ENCODE measurements at places on chromosomes 4 and X.

GRCh38 chrX:103378990-103379389, 2.7 kb downstream of the BEX3 start:
- no peak for DNase-seq

DNA sequence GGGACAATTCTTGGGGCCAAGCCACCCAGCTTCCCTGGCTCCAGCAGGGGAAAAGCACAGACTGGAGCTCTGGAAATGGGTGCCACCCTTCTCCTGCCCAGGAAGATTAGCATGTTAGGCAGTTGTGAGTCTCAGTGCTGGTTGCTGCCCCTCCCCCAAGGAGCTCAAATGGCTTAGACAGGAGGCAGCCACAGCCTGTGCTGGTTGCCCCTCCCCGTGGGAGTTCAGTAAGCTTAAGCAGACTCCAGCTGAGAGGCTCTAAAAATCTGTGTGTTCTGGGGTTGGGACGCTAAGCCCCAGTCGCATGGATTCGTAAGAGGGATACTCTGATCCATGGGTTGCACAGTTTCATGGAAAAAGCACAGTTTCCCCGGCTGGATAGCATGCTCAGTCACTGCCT, 92.7 kb upstream of the NDST3 start:
- no peak for DNase-seq

DNA sequence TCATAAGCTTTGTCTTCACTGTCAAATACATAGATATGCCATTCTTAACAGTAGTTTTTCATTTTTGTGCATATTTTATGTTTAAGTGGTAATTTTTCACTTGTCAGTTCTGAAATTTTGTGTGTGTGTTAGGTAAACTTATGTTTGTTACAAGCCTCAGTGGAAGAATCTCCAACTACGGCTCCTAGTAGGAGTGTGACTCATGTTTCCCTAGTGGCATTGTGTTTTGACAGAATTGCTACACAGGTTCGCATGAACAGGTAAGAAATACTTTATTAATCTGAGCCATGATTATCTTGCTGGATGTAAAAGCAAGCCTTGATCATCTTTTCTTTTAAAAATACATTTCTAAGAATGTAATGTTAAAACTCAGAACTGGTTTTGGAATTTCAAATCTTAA, 94.4 kb downstream of the BLTP1 start:
- DNase-seq = no peak

GRCh38 chrX:78119521-78120227, 15.6 kb downstream of the PGK1 start:
- DNase-seq = no peak

GRCh38 chr4:6549445-6549844, 25.5 kb upstream of the MAN2B2 start:
- DNase-seq = no peak

DNA sequence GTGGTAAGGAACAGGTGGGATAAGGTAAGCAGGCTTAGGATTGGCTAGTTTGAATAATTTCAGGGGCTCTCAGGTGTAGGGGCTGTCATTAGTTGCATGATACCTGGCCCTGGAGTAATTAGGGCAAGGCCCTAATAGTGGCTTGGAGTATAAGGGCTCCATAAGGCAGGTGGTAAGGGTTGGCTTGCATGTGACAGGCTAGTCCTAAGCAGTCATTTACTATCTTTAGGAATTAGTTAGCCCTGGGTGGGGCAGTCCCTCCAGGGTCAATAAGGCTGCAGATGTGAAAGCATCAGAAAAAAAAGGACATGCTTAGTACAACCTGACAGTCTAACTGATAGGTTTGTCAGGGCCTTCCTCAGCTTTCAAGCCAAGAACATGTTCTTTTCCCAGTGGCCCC, 7.8 kb upstream of the TMPRSS11D start:
- no peak for DNase-seq

GRCh38 chrX:119374736-119375135, 24.4 kb upstream of the SLC25A43 start:
- no peak for DNase-seq

GRCh38 chr4:136763919-136764318, 768.4 kb downstream of the PCDH18 start:
- no peak for DNase-seq

- DNase-seq = no peak
Measured at GRCh38 chr4:89331686-89332544, 24.3 kb upstream of the GPRIN3 start.

DNA sequence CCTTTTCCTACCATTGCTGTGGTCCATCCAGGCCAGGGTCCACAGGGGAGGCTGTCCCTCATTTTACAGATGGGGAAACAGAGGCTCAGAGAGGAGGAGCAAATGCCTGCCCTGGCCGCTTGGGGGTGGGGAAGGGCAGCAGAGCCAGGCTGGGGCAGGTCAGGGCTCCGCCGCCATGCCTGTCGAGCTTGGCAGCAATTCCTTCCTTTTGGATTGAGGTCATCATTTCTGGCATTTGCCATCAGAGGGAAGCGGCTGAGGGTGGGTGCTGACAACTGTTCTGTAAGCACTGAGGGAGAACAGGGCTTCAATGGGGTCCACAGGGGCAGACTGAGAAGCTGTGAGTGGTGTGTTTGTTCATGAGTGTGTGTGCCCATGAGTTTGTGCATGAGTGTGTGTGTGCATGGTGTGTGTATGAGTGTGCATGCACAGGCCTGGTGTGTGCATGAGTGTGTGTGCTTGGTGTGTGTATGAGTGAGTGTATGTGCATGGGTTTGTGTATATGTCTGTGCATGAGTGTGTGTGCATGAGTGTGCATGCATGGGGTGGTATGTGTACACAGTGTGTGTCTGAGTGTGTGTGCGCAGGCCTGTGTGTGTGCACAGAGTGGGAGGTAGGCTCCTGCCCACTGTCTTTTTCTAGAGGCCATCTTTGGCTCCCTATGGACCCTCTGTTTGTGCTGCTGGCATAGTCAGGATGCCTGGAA, 115.2 kb downstream of the SORCS2 start:
- DNase-seq = no peak

DNA sequence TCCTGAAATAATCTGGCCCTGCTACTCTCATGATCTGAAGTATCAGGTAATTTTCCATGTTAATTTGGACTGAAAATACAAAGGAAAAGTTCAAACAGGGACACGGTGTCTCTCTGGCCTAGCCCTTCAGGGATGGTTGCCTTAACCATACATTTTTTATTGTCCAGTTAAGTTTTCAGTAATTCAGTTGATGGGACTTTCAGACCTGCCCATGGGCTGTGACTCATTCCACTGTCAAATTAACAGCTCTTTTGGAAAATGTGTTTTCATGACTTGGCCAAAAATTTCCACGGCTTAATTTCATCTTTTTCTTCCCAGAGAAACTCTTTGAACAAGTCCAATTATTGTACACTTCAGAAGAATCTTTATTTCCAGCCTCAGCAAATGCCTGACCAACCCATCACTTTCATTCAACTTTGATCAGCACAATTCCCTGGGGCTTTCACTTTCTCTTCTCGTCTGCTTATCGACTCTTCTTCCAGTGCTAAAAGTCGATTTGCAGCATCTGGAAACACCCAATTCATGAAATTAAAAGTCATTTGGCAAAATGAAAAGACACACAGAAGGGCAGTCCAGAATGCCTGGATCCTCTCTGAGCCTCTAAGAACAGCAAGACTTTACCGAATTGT, 293.9 kb downstream of the RAB28 start:
- no peak for DNase-seq

- DNase-seq = no peak
Measured at GRCh38 chrX:76420237-76420636, 7.3 kb upstream of the MAGEE1 start.

DNA sequence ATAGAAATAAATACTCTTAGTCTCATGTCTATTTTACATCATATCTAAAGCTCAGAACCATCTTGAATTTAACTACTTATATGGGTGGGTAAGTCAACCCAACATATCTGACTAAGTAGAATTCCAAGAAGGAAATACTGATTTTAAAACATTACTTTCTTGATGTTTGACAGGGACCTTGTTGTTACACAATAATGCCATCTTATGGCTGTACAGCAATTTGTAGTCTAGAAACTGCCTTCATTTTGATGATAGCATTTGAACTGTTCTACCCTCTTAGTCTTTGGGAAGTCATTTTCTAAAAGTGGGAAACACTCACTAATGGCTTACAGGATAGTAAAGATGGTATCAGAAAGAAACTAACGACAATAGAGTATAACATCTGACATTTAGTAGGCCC, 929.5 kb downstream of the DMD start:
- DNase-seq = no peak

DNA sequence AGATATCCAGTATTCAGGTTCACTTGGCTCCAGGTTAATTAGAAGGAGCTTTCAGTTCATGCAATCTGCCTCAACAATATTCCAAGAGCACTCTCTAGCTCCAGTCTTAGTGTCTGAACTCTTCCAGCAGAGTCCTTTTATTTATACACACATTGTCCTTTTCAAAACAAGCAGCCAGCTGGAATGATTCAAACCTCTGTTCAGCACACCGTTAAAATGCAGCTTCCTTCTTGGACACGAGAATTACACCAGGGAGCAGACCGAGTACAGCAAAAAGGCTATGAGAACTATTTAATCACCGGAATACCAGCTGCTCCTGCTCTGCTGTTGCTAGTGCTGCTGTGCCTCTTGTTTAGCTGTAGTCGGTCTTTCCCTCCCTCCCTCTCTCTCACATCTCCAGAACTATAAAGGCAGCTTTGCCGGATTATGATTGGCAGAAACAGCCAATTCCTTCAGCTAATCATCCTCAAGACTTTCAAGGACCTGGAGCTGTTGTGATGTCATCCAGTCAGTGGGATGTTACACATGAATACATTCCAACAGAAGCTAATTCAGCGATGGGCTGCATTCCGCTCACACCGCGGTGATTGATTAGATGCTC, at the start of gene NDST4:
Gene NDST4 (minus strand): TSS at position 115 of the 601 bp plus-strand sequence. CDS start 36,584 bp downstream, outside the sequence.
- DNase-seq = no peak

GRCh38 chr4:83054928-83055327, 19.9 kb downstream of the COPS4 start:
- no peak for DNase-seq

Data from lower leg skin (tissue), 4 donors.